ENCODE measurements at places on chromosomes 7 and 10.

DNA sequence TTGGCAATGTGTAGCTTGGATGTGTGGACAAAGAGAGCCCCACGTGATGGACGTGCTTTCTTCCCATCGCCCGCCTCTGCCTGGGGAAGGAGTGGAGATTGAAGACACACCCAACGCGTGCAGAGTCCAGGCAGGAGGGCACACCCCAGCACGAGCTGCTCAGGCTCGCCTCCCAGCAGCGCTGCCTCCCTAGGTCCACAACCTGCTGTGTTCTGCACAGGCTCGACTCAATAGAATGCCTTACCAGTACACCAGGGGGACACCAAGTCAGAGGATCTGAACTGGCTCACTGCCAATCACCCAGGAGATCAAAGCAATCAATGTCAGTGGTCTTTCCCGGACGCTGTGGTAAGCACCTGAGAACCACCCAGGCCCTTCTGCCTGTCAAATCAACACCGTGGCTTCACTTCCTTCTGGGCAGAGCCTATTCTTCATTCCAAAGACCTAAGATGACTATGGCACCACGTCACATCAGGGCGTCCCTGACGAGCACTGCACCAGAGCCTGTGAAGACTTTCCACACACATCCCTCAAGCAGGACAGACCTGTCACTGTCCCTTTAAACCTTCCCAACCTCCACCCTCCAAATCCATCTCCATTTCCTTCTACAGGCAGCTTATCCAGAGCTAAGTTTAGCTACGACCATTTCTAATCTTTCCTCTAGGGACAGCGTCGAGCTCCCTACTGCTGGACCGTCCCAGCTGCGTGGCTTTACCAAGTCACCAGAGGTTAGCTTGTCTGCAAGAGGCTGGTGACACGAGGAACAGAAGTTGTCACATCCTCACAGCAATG is 72.3 kb downstream of the AMZ1 start:
- peak; percentile 74 for DNase-seq

DNA sequence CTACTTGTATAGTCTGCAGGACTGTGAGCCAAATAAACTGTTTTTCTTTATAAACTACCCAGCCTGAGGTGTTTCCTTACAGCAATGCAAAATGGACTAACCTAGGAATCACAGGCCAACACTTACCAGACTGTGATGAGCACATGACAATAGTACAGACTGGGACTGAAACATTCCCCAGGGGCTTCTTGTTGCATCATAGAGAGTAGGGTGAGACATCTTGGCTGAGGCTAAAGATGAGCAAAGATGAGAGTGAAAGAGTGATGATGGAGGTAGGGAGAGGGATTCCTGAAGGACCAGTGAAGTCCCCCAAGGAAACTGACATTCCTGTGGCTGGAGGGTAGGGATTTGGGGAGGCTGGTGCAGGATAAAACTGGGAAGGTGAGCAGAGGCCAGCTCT is 194.4 kb downstream of the TPST1 start:
- no peak for DNase-seq

- no peak for DNase-seq
These were observed 55.2 kb downstream of the GSAP start for GRCh38 chr7:77360969-77361368.

DNA sequence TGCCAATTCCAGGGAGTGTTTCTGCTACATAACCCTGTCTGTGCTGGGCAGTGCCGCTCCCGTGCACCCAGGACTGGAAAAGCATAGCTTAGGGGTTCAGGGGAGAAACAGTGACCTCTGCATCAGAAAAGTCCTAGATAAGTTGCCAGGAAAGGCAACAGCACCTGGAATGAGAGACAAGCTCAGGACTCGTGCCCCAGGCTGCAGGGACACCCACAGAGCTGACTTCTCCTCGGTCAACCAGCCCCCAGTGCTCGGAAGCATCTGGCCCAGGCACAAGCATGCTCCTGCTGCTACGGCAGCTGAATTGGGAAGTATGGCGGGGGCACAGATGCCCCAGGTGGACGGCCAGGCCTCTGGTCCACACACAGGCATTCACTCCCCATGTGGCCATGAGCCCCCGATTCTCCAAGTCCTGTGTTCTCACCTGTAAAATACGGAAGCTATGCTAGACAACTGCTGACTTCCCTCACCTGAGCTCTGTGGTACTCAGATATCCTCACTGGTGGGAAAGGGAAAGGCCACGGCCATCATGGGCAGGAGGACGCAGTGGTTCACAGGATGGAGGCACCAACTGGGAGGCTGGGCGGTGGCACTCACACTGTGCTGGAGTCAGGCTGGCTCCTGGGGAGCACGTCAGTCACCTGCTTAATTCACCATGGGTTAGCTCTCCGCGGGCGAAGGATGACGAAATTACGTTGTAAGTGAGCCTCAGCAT is 220.5 kb downstream of the PTPRN2 start:
- DNase-seq, result no peak

DNA sequence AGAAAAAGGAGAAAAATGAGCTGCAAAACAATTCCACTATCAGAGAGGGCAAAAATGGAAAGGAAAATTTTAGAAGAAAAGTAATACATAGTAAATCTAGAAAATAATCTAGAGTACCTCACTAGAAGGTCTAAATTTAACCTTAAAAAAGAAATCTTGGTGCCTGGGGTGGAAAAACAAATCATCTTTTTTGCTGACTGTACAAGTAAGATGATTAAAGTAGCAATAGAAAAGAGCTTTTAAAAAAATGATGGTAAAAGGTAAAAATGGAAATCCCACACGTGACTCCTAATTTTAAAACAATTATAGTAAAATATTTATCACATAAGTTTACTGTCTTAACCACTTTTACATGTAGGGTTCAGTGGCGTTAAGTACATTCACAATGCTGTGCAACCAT is 28.8 kb upstream of the GOT1 start:
- DNase-seq, result no peak

DNA sequence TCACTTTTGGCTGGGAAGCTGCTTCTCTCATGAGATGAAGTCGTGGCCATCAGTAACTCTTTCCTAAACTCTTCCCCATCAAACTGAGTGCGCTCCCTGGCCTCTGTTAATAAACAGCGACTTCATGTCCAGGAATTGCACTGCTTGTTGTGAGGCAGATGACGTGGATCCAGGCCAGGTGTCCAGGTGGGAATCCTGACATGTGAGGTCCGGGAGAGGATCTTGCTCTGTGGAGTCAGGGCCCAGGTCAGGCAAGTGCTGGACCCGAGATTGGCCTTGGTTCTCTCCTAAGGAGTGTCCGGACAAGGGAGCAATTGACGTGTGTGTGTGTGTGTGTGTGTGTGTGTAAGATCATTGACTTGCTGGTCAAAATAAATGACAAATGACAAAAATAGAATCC is 362.7 kb downstream of the GLRX3 start:
- DNase-seq, result no peak

- DNase-seq, result no peak
These were observed 90.1 kb upstream of the NPSR1 start for GRCh38 chr7:34567906-34568305.

GRCh38 chr7:159141660-159142059 is 3.0 kb downstream of the VIPR2 start:
- peak; percentile 45 for DNase-seq

GRCh38 chr10:613271-614138 is 76.0 kb downstream of the DIP2C start:
- DNase-seq, result no peak

DNA sequence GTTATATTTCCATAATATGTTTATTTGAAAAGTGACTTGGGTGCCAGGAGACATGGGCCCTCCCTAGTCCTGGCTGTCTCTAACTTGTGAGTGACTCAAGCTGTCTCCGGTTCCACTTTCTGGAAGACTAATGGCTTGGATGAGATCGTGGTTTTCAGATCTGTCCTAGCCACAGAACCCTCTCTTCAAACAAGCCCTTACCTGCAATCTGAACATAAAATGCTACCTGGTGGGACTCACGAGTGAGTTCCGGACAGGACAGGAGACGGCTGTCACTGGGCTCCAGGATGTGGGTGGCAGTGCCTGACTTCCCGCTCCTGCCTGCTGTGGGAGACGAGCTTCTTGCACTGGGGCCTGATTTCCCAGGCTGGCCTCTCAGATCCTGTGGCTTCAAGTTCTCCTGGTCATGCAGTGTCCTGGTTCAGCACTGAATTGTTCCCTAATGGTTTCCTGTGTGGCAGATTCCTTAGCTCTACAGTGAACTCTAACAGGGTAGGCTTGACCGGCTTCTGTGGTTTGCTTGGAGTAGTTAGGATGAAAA is 26.0 kb upstream of the PFKFB3 start:
- no peak for DNase-seq

DNA sequence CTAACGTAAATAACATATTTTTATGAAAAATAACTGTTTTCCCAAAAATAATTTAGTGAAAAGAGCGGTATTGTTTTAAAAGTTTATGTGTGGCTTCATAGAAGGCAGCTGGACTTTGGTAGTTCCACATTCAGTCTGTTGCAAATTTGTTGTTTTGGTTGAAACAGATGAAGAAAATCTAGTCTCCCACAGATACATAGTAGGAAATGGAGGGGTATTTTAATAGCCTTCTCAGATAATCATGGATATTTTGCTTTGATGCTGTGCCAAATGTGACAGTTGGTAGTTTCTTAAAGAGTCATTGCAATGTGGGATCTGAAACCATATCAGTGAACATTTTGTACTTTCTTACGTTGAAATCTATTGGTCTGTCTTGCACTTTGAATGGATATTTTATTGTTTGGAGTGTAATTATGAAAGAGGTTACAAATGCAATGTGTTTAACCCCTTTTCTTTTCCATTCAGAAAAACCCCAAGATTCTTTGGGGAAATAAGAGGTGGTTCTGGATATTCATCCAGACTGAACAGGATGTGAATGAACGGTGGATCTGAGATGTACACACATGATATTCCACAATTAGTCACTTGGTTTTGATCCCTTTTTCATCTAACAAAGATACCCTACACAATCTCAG is 10.4 kb downstream of the ZNF365 start:
- no peak for DNase-seq

- no peak for DNase-seq
These were observed 80.5 kb downstream of the ELAPOR2 start for GRCh38 chr7:86978808-86979506.

GRCh38 chr7:151107882-151108281 is 21.6 kb downstream of the AGAP3 start:
- no peak for DNase-seq

- DNase-seq, result no peak
These were observed 35.2 kb downstream of the CCDC71L start for GRCh38 chr7:106625678-106626301.

DNA sequence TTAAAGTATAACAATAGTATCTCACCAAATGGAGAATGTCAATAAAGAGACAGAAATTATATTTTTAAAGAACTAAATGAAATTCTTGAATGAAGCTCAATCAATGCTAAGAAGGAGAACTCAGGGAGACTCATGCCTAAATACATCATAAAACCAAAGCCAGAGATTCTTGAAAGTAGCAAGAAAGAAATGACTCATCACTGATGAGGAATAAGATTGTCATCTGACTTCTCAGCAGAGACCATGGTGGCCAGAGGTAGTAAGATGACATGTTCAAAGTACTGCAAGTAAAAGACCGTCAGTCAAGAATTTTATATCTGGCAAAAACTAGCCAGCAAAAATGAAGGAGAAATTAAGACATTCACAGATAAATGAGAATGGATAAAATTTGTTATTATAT is 399.0 kb downstream of the GRID1 start:
- no peak for DNase-seq

DNA sequence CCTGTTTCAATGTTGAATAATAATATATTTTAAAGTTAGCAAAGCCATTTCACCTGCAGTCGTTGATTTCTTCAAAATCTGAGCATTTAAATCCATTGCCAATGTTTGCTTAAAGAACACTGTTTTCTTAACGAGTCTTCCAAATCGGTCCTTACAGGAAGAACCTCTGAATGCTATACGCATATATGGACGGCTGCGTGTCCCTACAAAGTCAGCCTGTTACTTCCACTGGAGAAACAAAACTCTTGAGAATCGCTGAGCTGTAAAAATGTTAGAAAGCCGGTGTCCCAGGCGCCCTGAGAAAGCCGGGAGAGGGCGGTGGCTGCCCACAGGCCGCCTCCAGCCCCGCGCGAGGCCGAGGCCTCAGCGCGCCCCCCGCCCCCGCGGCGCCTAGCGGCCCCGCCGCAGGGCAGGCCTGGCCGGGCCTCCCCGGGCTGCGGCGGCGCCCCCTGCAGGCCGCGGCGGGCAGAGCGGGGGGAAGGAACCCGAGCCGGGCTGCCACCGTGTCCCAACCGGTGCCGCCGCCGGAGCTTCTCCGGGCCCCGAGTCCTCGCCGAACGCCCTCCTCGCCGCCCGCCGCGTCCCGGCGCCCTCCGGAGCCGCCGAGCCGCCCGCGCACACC is at the start of gene FHIP2A:
TSS of gene FHIP2A (plus strand) at position 488 of the 622 bp plus-strand sequence. CDS start 299 bp downstream, outside the sequence.
- peak; percentile 89 for DNase-seq

- DNase-seq, result no peak
These were observed 19.6 kb upstream of the GPNMB start for GRCh38 chr7:23226844-23227450.

GRCh38 chr10:17422931-17423330 is 31.5 kb downstream of the ST8SIA6 start:
- DNase-seq, result no peak

GRCh38 chr10:53990799-53991238 is 810.2 kb downstream of the PCDH15 start:
- DNase-seq, result no peak

GRCh38 chr7:43229801-43230200 is 117.4 kb downstream of the HECW1 start:
- no peak for DNase-seq

GRCh38 chr10:5497948-5498730 is 1.2 kb downstream of the CALML5 start:
- DNase-seq, result no peak

DNA sequence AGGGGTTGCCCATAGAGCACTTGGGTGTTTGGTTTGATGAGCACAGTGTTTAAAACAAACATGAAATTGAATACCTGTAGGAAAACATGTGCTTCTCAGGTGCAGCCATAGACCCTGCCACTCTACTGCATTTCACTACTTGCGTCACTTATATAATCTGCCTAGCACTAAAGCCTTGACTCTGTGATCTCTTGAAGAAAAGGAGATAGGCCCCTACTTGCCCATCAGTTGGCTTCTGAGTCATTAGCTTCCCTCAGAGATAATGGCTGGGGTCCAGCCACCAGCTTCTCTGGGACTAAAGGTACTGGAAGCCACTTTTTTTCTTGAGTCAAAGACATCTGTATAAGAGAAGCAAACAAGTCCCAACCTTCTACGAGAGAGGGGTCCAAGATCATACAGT is 45.9 kb upstream of the BTRC start:
- no peak for DNase-seq

- no peak for DNase-seq
These were observed 182.0 kb downstream of the RPS24 start for GRCh38 chr10:78215645-78216044.

DNA sequence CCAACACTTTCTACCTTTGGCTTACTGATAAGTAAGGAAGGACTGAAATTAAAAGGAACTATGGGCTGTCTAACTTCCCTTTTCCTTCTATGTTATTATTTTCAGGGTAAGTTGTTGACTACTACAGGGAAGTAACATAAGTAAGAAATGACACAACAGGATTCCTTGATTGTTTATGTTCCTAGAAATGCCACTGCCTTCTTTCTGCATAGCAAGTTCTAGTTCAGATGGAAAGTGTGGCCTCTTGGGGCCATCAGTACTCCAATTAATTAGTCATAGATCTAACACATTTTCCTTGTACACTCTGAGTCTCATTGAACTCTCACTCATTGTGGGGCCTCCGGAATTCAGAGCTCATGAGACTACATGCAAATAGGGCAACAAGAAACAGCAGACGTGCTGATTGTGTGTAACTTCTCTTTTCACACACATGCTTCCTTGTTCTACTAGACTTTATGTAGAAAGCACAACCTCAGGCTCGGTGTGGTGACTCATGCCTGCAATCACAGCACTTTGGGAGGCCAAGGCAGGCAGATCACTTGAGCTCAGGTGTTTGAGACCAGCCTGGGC is 35.3 kb upstream of the HIBADH start:
- DNase-seq, result no peak

GRCh38 chr7:91151916-91152315 is 112.3 kb upstream of the FZD1 start:
- no peak for DNase-seq
